ENCODE measurements at places on chromosomes 12 and 14. TPM values are rescaled to one million over a fixed set of nuclear protein-coding genes. Genes with fewer than 3 reads are reported as not detected.

- no peak for DNase-seq
These were observed 18.9 kb downstream of the KIF26A start for GRCh38 chr14:104157016-104157928.

DNA sequence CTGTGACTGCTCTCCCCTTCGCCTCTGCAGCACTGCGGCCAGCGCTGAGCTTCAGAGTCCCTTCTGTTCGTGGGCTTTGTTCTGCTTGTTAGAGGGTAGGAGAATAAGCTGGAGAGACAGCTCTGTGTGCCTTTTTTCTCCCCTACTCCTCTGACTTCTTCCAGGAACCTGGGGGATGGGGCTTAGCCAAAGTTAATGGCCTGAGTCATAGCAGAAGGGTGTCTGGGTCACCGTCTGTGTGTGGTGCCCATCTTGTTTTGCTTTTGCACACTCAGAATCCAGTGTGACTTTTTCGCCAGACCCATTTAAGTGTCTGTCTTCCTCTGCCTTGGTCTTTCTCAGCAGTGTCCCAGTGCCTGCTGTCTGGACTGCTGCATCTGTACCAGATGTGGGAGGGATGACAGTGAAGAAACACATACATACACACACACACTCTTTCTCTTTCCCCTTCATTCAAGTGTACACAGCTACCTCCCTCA is 3.0 kb downstream of the KIF5A start:
- DNase-seq, result no peak

GRCh38 chr12:97639702-97640101 is 177.1 kb downstream of the RMST start:
- peak; percentile 57 for DNase-seq

DNA sequence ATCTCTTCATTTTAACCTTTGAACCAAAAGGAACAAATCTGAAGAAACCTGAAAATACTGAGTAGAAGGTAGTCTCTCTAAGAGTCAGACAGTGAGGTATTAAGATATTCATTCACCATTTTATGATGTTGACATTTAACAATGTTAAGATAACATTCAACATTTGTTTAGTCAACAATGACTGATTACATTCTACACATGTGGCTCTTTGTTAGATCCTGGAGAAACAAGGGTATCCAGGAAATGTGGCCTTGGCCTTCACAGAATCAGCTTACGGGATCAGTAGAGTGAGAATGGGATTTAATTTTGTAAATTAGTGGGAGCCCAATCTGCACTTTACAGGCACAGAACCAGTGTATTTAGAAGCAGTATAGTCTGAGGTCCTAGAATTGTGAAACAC is 355.5 kb downstream of the KCNH5 start:
- DNase-seq, result no peak

PLA2G1B gene
- not detected for total RNA-seq
